CD8-positive, alpha-beta T cell (primary cell): ENCODE measurements at places on chromosomes 12 and 14.

DNA sequence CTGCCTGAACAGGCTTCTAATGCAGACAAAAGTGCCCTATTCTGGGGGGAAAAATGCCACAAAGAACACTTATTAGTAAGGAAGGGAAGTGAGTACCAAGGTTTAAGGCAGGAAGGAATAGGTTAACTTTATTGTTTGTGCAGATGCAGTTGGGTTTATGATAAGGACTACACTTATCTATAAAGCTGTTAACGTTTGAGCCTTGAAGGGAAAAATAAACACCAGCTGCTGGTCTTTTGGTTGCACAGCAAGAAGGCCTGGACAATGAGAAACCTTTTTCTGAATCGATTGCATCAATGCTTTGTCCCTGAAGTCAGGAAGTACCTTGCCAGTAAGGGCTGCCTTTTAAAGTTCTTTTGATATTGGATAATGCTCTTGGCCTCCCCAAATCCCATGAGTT lies 407.8 kb downstream of the ATP23 start:
- no peak for DNase-seq

- no peak for DNase-seq
Observed at GRCh38 chr12:124610629-124611558, 43.5 kb upstream of the NCOR2 start.

DNA sequence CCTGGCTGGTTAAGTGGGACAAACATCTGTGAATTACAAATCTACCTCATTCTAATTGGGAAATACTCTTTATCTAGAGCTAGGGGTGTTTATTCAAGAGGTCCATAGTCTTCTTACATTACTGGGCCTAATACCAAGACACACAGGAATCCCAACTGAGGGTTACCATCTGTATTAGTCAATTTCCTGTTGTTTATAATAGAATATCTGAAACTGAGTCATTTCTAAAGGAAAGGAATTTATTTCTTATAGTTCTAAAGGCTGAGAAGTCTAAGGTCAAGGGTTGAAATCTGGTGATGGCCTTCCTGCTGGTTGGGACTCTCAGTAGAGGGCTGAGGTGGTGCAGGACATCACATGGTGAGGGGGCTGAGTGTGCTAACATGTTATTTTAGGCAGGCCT lies 36.0 kb downstream of the RTRAF start:
- DNase-seq: no peak

DNA sequence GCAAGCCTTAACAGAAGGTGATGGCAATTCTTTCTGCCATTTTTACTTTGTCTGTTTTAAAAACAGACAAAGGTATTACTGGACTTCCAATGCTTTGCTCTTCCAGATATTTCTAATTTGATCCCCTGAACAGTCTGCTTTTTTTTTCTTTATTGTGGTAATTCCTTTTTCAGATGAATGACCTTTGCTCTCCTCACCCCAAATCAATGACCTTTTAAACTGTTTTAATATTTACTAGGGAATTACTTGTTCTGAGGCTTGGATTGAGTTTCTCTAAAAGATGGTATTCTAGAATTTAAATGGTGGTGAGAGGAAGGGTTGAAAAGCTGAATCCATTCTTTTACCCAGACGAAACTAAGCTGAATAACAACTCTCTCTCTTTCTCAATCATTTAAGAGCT lies 2.3 kb upstream of the MGST1 start:
- DNase-seq: no peak

DNA sequence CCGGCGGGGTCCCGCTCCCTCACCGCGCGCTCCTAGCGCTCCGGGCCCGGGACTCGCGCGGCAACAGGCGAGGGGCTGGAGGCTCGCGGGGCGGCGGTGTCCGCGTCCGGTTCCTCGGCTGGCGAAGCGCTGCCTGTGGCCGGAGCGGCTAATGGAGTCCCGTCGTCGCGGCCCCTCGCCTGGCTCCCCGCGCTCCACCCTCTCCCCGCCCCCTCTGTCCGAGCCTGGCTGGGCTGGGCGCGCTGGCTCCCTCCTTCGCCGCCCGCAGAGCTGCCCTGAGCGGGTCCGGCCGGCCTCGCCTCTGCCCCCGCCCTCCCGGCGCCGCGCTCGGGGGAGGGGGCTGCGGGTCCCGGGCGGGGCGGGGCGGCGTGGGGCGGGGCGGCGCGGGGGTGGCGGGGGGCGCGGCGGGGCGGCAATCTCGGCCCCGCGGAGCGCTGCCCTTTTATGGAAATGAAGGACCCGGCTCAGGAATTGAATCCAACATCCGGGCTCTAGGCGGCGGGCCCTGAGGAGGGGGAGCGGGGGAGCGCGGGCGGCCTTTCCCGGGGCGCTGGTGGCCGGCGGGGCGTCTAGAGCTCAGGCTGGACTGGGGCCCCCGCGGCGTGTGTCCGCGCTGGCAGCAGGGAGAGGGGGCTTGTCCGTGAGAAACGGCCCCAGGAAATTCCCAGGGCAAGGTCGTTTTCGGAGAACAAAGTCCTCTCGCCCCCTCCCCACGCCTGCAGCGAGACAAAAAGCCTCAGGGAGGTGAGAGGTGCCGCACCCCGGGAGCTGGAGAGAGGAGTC lies at the start of gene FERMT2:
TSS of gene FERMT2 (minus strand) at position 153 of the 783 bp plus-strand sequence. CDS start 482 bp downstream, outside the sequence.
- DNase-seq: no peak
